ENCODE measurements at places on chromosomes 11 and 22. TPM values are rescaled to one million over a fixed set of nuclear protein-coding genes. Genes with fewer than 3 reads are reported as not detected.

The FXYD2 gene
- 0.43 TPM for polyA plus RNA-seq

DNA sequence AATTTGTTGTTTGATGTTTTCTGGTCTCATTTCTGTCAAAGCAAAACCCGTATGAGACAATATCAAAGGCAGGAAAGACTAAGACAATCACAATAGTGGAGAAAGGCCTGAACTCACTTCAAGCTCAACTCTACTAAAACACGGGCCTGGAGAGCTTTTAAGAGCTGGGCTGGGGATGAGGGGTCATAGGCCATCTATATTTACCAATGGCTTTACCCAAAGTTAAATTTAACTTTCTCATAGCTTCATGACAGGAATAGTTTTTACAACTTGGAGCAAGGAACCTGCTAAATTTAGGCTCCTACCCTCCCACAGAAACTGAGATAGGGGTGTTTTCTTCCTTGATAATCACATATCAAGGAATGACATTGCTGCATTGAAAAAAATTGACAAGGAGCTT lies 223.4 kb upstream of the CHORDC1 start:
- no peak for DNase-seq

The CLCF1 gene
- polyA plus RNA-seq, result 27.8 TPM

DNA sequence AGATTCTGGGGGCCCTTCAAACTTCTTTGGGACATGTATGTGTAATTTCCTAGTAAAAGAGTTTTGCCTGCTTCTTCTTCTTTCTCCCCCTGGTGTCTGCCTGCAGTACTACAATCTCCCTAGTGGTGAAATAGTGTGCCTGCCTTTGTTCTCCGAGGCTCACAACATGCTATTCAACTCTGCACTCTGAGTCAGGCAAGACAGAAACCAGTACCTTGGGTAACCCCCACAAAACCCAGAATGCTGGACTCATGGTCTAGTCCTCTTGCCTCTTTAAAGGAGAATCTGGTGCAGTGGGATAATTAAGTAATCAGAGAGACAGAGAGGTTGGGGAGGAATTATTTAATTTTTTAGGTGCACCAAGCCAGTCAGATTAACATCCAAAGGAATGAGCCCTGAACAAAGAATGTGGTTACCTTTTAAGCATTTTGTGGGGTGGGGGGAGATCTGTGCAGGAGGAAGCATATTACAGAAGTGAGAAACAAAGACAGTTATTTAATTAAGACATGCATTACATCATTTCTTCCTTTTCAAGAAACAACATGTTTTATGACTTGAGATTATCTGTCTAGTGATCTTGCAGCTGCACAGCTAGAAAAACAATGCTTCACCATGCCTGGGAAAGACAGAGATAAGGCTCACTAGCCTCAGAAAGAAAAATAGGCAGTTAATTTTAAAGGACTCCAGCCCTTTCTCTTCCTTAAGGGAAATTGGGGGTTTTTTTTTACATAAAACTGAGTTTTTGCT lies 11.0 kb upstream of the MS4A6A start:
- peak; percentile 58 for DNase-seq

- DNase-seq, result peak; percentile 48
Observed at GRCh38 chr11:110710628-110711381, 1.4 kb downstream of the ARHGAP20 start.

DNA sequence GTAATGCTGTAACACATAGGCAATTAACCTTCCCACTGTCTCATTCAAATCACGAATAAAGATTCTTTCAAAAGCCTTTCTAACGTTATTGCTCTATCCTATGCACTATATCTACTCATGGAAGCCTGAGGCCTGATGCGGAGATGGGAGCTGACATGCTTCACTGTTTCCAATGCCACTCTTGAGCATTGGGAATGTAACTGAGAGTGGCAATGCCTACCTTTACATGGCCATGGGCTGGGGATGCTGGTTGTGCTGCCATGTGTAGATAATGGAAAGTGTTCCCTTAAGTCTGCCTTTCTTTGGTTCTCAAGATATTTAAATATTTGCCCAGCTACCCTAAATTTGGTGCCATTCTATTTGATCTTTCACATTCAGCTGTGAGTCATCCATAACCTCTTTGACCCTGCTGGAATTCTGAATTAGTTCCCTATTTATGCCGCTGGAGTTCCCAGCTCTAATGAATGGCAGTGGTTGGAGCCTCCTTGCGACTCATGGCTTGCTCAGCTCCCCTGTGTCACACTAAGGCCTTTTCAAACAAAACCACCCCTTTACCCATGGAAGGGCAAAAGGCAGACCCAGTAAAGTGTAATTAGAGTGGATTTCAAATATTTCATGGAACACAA lies 21.4 kb upstream of the DKK3 start:
- no peak for DNase-seq

DNA sequence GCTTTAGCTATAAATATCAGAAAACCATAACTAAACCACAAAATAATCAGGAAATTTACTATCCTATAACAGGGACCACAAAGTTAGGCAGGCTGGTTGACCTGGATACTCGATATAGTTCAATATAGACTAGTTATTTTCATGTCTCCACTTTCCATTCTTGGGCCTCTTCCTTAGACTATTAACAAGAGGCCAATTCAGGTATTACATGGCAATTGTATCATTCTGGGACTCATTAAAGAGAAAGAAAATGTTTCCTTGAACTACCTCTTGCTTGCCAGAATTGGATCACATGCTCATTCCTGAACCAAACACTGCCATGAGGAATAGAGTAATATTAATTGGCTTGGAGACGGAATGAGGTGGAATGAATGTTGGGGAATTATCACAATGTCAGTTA lies 76.0 kb downstream of the EIF3M start:
- no peak for DNase-seq

- no peak for DNase-seq
Observed at GRCh38 chr22:35761037-35761436, 43.4 kb downstream of the APOL5 start.

The DEPDC7 gene
- polyA plus RNA-seq, result not detected

DNA sequence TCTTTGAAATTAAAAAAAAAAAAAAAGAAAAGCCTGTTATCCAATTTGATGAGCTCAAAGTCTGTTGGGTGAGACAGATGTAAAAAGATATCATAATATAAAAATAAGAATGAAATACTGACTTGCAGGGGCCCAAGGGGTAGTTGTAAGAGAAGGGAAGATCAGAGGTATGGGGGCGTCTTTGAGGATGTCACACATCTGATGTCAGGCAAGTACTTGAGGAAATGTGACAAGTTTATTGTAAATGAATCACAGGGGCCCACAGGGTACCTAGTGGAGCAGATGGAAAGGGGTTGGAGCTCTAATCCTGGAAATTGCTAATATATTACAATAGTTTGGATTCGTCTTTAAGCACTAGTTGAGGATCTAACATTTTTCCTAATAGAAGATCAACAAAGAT lies 131.6 kb downstream of the MAML2 start:
- no peak for DNase-seq

DNA sequence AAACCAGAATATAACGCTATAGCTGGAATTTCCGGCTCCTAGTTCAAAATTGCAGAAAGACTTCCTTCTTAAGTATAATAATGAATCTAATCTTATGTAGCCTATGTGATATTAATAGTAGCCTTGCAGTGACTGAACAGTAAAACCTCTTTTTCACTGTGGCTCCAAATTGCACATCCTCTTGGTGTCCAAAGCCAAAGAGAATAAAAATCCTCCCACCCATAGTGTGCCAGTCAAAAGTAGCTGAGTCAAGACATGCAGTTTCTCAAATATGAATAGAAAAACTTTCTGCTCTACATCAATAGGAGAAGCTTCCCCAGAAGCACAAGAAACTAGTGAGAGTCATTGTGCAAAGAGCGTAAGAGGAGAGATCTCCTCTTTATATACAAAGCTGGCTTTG lies 76.0 kb upstream of the PICALM start:
- DNase-seq, result no peak

DNA sequence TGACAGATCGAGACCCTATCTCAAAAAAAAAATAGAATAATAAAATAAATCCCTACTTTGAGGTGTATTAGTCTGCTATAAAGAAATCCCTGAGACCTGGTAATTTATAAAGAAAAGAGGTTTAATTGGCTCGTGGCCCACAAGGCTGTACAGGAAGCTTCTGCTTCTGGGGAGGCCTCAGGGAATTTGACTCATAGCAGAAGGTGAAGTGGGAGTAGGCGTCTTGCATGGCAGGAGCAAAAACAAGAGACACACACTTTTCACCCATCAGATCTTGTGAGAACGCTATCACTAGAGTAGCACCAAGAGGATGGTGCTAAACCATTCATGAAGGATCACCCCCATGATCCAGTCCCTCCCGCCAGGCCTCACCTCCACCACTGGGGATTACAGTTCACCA lies 29.2 kb downstream of the CDPF1 start:
- DNase-seq, result no peak

DNA sequence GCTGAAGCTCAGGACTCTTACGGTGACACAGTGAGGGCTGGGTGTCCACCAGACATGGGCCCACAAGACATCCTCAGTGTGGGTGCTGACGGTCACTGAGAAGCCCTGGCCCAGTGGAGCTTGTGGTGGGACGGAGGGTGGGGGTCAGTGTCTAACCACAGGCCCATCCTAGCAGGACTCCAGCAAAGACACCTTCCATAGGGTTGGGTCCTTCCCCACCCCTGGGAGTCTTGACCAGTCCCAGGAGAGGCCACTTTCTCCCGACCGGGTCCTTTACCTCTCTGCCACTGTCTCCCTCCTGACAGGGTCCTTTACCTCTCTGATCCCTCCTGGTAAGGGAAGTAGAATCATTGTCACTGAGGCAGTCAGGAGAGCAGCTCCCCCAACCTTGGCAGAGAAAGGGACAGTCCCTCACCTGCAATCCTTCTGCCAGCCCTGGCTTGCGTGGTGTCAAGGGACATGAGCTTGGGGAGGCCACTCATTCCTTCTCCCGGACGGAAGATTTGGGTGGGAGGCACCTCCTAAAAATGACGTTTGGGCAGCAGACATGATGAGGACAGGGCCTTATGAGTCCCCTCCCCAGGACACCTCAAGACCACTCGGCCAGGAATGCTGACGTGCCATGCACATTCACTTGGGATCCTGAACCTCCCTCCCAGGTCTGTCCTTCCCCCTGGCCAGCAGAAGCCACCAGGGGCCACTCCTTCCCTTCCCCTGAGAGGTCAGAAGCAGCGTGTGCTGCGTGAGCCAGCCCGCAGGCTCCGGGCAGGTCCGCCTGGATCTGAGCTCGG lies 91.5 kb upstream of the FGF3 start:
- DNase-seq, result no peak

The PKDREJ gene
- polyA plus RNA-seq, result not detected

DNA sequence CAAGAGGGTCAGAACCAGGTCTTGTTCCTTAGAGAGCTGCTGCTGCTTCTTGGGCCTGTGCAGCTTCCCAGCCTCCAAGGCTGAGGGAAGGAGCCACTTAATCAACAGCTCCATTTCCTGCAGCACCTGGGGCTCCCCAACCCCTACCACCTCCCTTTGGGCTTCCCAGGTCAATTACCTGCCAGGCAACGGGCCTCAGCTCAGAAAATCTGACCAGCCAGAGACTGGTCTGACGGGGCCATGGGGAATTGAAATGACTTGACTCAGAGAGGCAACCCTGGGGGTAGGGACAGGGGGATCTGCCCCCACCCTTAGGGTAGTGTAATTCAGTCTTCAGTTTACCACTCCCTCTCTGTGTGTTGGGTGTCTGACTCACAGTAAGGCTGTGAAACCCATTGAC lies 4.7 kb upstream of the MAJIN start:
- no peak for DNase-seq

DNA sequence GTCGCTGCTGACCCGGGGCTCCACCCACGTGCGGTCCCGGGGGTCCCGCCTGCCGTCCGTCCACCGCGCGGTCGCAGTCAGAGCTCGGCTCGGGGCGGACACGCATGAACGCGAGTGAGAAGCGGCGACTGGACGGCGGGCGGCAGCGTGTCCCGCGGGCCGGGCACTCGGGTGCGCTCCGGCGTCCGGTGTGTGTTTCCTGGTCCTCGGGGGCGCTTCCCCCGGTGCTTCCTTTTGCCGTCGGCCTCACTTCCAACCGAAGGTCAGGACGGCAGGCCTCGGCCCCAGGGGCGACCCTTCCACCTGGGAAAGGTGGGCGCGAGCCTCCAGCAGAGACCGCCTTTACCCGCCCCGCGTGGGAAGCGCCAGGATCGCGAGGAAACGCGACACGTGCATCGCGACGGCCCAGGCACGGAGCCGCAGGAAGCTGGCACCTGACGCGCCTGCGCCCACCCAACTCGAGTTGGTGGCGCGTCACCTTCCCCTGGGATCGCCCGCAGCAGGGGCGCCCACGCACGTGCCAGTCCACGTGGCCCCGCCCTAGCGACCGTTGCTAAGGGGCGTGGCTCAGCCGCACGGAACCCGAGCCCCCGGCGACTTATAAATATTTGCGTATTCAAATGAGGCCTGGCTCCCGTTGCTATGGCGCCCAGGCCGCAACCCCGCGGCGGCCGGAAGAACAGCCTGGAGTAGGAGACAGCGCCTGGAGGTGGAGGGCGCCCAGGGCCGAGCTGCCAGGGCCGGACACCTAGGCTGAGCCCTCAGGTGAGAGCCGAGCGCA lies at the start of gene LRRC56:
Gene LRRC56, plus strand, starts transcription at position 687 of the 781 bp plus-strand sequence. CDS start 3,158 bp downstream, outside the sequence.
- DNase-seq, result peak; percentile 100

The POU2AF2 gene
- not detected for polyA plus RNA-seq

The DEFB131B gene
- polyA plus RNA-seq, result not detected

The RTN4RL2 gene
- polyA plus RNA-seq, result 0.13 TPM

The KCNJ11 gene
- 0.46 TPM for polyA plus RNA-seq

DNA sequence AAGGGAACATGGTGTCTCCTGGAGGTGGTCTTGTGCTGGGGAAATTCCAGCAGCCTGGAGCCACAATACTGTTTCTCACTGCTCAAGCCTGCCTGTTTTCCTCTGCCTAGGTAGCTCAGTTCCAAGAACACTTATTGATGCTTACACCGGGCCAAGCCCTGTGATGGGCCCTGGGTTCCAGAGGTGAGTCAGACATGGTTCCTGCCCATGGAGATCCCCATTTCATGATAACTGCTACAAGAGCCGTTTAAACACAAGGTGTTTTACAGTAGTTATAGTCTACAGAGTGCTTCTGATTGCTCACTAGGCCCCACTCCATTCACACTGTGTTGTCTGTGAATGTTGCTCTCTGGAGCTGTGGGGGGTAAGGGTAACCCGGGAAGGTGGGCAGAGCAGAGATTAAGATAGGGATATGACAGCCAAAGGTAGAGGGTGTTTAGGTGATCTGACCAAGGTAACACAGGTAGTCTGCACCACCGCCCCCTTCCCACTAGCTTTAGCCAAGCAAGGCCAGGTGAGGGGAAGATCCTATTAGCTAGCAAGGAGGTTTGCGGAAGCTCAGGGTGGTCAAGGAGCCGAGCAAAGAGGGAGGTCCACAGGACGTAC lies 696 bp upstream of the MICAL2 start:
- DNase-seq, result no peak

DNA sequence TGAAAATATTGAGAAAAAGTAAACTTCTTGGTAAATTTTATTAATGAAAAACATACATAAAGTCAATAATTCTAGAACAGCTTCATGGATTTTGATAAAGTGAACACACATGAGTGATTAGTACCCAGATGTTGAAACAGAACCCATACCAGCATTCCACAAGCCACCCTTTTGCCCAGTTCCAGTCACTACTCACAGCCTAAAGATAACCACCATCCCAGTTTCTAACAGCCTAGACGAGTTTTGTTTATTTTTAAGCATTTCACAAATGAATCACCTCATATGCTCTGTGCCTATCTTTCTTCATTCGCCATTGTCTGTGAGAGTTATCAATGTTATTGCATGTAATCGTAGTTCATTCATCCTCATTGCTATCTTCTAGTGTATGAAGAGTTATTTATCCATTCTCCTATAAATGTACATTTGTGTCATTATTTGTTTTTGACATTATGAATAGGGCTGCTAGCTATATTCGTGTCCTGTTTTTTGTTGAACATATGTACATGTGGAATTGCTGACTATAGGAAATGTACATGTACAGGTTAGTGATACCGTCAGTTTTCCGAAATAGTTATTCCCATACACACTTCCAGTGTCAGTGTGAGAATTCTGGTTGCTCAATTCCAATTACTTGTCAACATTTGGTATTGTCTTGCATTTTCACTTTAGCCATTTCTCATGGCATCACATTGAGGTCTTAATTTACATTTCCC lies 44.5 kb upstream of the TEAD1 start:
- no peak for DNase-seq

Data from B cell (primary cell).